ENCODE measurements at places on chromosomes 2 and 18.

DNA sequence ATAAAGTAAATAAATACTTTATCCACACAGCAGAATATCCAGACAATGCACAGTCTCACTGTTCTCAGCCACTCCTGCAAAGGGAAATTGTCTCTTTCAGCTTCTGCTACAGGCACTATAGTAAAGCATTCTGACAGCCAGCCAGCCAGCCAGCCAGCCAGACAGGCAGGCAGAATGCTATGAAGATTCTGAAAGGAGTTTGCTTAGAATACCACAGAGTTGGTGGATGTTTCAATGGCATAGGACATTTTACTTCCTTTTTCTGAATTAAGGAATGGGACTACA is 116.1 kb upstream of the CYP26B1 start:
- DNase-seq = no peak

- no peak for DNase-seq
These were observed 194.1 kb upstream of the CCDC68 start for GRCh38 chr18:55153346-55153745.

GRCh38 chr2:161067846-161068350 is 92.3 kb upstream of the TANK start:
- no peak for DNase-seq

GRCh38 chr2:222261504-222261903 is 37.3 kb downstream of the PAX3 start:
- no peak for DNase-seq

GRCh38 chr18:75581336-75582131 is 154.0 kb upstream of the SMIM21 start:
- peak; percentile 85 for DNase-seq

- peak; percentile 37 for DNase-seq
These were observed 87.6 kb downstream of the ALPK2 start for GRCh38 chr18:58541146-58541788.

DNA sequence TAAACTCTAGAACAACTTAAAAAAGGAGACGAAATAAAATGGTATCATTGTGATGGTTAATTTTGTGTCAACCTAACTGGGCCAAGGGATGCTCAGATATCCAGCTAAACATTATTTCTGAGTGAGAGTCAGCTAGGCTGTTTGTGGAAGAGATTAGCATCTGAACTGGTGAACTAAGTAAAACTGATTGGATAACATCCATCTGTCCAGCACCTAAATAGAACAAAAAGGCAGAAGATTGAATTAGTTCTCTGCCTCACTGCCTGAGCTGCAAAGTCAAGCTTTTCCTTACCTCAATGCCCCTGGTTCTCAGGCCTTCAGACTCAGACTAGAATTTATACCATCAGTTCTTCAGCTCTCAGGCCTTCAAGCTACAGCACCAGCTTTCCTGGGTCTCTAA is 30.0 kb downstream of the PPP3R1 start:
- no peak for DNase-seq

- DNase-seq = no peak
These were observed 90.4 kb downstream of the RAPH1 start for GRCh38 chr2:203444738-203445137.

GRCh38 chr18:55433140-55433539 is 154.9 kb downstream of the TCF4 start:
- no peak for DNase-seq

GRCh38 chr18:24516261-24516660 is 55.8 kb downstream of the HRH4 start:
- DNase-seq = no peak

DNA sequence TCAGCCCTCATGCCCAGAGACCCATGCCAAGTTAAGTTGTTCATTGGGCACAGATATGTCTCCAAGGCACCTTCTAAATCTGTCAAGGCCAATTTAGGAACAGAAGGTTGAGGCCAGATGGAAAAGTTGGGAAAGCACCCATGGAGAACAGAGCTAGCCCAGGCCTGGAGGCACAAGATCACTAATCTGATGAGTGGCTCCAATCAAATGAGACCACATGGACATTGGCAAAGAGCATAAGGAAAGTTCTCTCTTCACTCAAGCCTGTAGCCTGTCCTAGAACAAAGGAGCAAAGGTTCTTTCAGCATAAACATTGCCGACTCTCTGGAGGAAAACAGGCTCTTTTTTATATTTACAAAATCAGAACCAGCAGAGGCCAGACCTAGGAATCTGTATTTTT is 154.8 kb downstream of the RNF152 start:
- no peak for DNase-seq

DNA sequence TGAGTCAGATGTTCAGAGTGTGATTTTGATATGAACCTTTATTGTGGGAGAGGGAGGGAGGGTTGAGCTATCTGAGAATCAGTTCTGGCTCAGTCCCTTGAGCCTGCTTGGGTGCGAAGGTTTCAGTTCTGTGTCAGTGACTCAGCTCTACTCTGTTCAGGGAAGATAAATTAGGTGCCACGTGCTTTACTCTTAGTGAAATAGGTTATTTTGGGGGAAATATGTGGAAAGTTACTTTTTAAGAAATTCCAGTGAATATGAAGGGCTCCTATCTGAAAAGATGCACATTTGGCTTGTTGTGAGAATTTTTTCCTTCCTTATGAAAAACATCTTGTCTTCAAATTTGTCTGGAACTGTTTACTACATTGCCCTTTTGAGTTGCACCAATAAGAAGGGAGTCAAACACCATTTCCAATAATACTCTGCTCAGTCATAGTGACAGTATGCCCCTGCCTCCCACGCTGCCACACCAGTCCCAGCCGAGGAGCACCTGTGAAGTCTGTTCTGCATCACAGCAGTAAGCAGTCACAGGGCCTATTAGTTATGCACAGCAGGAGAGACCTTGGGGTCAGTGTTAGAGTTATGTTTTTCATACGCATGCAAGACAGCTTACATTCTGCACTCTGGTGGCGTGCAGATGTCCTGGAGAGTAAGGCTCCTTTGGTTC is 32.8 kb upstream of the DNAH7 start:
- peak; percentile 21 for DNase-seq

GRCh38 chr18:50694147-50694546 is 125.7 kb downstream of the MRO start:
- DNase-seq = no peak

GRCh38 chr2:66577321-66578053 is 142.6 kb downstream of the MEIS1 start:
- no peak for DNase-seq

- DNase-seq = no peak
These were observed 937.7 kb downstream of the CPS1 start for GRCh38 chr2:211494085-211494484.

DNA sequence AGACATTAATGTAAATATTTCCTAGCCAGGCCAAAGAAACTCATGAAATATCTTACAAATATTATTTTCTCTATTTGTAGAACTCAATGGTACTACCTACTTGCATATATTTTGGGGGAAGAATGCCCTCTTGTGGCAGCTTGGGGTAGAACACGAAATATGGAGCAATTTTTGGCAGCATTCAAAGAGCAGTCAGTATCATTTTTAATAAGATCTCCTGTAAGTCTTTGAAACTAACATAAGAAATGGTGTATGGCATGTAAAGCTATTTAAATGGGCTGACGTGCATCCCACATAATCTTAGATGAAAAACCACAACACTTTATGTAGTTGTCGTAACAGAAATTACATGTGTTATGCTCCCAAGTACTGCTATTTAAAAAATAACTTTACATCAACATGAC is 62.3 kb upstream of the CCDC195 start:
- peak; percentile 66 for DNase-seq

- peak; percentile 58 for DNase-seq
These were observed 46.1 kb upstream of the PLB1 start for GRCh38 chr2:28449488-28450395.

DNA sequence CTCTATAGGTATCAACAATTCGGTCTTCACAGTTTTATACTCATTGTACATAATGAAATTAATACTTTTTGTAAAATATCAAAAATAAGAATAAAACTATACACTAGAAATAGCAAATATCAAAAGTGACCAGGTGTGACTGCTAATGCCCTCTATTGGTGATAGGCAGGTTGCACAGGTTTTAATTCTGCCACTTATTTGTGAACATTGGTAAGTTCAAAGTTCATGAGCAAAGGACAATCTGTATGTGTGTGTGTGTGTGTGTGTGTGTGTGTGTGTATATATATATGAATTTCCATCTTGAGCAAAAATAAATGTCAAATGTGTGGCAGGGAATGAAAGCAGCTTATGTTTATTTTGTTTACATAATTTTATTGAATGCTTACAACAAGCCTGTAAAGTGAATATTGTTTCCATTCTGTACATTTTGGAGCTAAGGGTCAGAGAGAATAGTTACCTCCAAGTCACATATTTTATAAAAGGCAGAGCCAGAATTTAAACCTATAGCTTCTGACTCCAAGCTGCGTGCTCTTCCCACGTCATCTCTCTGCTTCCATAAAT is 537.4 kb downstream of the CPS1 start:
- DNase-seq = no peak

GRCh38 chr18:46250084-46250811 is 146.1 kb downstream of the HAUS1 start:
- peak; percentile 89 for DNase-seq
